CD8-positive, alpha-beta T cell (primary cell): ENCODE measurements at places on chromosomes 2 and 18.

DNA sequence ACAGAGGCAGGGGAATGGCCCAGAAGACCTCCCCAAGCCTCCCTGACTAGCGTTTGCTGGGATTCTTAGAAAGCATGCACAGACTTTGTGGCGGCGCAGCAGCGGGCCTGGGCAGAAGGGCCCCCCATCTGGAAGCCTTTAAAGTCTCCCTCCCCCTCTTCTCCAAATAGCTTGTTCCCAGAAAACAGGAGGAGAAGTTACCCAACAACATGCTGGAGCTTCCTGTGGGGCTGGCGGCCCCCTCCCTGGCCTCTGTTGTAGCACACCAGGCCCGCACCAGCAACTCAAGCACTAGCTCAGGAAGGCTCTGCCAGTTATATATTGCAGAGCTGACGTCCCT lies 334.8 kb downstream of the DYSF start:
- no peak for DNase-seq

DNA sequence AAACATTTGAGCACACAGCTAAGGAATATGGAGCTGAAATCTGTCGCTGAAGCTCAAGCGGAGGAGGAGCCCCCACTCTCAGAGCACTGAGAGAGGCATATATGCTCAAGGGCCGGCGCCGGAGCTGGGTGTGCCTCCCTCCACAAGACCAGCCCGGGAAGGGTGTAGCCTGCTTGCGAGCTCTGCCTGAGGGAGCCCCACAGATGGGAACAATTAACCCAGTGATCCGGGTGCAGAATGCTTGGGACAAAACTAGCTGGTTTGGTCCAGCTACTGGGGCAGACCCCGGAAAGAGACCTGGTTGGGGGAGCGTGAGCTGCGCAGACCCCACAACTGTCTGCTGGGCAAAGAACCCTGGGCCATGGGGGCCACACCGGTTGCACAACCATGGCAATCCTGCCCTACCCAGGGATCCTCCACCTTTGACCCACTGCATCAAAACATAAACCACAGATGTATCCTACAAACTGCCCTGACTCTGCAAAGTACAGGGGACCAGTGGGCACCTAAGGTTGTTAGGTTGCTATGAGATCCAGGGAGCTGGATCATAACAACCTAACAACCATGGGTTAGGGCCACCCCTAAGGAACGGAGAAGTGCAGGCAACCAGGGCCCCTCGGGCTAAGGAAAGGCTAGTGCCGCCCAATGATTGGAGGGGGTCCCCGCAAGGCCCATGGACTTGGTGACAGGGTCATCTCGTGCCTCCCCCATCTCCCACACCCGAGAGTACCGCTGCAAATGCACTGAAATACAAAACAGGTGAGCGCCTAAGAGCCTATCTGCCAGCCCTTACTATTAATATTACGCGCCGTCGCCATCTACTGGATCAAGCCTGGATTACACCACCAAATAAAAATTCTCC lies 53.4 kb upstream of the SCN1A start:
- DNase-seq: no peak

DNA sequence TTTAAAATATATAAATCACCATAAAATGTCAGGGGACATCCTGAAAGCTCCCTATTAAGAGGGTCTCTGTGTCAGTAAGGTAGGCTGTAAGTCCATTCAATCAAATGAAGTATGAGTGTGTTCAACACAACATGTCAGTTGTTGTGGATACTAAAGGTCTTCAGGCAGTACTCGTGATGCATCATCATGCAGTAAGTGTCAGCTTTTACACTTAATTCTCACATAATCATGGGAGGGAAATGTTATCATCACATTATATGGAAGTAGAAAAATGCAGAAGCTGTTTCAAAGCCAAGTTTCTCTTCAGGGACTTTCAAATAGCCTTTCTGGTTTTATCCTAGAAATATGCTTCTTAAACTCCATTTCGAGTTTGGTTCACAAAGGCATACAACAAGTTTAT lies 477.1 kb upstream of the ID2 start:
- no peak for DNase-seq

DNA sequence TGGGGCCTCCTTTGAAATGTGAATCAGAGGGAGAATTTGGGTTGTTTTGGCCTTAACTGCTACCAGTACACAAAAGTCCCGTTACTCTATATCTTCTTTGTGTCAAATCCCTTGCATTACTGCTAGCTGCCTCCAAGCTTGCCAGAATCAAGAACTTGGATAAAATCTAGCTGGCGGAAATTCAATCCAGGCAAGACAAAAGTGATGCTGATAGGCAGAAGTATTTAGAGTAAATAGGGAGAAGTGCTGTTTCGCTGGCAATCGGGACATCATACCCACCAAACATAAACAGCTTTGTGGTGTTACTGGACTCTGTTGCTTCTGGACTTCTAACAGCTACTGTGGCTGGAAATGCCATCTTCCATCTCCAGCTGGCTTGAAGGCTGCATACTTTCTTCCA lies 2.5 kb downstream of the IFIH1 start:
- no peak for DNase-seq

DNA sequence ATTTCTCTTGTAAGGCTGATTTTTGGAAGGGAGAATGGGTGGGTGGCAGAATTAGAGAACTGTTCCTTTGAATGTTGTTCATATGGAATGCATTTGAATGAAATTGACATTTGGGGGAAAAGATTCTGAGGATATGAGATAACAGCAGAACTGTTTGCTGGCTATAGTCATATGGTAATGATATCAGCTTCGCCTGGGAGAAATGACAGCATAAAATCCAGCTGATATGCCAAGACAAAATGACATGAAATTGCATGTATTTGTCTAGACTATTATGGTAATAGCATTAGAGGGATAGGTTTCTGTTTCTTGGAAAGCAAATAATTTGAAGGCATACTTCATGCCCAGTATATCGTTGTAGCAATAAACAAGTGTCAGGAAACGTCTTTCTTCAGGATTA lies 150.8 kb upstream of the SPATS2L start:
- no peak for DNase-seq

DNA sequence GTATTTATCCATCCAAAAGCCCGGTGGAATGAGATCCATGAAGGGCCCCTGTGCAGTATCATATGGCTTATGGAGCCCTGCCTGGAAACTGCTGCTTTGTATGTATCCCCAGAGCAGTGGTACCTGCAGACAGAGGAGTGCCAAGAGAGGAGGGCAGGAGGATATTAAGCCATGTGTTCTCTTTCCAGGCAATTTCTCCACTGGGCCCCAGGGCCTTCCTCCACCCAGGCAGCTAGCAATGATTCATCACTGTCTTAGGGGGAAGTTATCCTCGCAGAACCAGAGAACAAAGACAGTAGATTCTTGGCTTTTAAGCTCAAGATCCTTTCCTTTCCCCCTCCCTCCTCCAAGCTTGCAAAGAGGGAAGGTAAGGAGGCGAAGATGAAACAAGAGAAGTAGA lies 98.1 kb downstream of the LRRC30 start:
- DNase-seq: no peak

- no peak for DNase-seq
Observed at GRCh38 chr2:154173919-154174318, 302.2 kb downstream of the GALNT13 start.

DNA sequence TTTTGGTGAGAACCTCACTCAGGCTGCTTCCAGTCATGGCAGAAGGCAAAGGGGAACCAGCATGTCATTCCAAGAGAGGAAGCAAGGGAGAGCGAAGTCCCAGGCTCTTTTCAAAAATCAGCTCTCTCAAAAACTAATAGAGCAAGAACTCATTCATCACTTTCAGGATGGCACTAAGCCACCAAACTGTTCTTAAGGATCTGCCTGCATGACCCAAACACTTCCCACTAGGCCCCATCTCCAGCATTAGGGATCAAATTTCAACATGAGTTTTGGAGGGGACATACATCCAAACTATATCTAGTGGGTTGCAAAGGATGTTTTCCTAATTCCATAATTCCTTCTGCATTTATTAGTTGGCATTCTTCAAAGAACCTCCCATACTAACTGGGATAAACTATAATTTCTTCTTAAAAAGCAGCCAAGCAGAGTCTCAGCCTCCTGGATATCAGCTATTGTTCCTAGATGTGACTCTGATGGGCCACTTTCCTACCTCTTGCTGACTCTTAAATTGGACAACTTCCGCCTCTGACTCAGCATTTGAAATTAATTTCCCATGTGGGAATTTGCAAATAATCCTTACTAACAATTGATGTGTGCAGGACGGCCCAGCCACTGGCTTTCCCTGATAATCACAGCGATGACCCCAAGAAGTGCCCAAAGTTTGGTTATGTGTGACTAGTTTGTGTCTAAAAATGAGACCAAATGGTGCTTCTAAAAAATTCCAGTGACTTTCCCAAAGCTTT lies 5.5 kb upstream of the REV1 start:
- DNase-seq: no peak

GRCh38 chr18:857986-858385 lies 45.9 kb upstream of the YES1 start:
- DNase-seq: no peak

DNA sequence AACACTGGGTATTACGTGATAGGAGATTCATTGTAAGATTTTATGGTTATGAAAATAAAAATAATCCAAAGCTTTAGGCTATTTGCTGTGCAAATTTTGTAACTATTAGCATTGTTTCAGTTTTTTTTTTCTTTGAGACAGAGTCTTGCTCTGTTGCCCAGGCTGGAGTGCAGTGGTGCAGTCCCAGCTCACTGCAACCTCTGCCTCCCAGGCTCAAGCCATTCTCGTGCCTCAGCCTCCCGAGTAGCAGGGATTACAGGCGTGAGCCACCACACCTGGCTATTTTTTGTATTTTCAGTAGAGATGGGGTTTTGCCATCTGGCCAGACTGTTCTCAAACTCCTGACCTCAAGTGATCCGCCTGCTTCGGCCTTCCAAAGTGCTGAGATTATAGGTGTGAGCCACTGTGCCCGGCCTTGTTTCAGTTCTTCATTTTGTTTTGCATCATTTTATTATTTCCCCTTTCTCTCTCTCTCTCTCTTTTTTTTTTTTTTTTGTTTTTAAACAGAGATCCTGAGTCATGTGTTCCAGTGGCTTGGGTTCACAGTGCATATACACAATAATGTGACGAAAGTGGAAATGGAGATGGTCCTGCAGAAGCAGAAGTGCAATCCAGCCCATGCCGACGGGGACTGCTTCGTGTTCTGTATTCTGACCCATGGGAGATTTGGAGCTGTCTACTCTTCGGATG lies 25.8 kb downstream of the CASP10 start:
- no peak for DNase-seq

- no peak for DNase-seq
Observed at GRCh38 chr18:5237083-5237722, 40.1 kb upstream of the AKAIN1 start.

DNA sequence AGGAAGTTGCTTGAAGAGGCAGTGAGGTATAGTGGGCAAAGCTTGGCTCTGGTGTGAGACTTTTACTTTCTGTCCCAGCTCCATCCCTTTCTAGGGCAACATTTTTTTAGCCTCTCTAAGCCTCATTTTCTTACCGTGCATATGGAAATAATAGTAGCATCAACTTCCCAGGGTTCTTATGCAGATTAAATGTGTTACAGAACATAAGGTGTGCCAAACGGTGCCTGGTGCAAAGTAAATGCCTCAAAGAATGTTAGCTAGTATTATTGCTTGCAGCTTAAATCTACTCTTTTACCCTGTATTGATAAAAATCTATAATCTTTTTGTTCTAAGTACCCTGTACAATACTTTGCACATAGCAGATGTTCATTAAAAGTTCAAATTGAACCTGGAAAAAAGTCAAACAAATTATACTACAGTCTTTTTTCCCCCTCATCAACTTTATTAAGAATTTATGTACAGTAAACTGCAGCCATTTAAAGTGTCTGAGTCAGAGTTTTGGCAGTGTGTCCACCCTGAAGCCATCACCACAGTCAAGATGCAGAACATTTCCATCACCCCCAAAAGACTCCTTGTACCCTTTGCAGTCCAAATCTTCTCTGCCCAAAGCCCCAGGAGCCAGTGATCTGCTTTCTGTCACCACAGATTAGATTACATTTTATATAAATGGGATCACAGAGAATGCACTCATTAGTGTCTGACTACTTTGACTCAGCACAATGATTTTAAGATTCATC lies 10.6 kb downstream of the MAPRE2 start:
- DNase-seq: no peak

DNA sequence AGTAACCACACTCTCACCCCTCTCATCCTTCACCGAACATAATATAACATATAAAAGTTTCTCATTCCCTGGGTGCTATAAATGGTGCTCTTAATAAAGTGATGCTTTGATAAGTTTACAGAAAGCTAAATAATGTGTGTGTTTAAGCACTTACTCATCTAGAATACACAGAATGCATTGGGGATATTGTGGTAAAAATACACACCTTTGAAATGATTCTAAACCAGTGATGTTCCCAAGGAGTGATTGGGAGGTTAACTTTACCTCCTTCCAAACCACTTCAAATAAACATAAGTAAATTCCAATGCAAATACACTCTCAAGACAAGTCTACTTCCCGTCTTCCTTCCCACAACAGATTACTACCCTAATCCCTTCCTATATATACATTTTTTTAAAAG lies 85.3 kb upstream of the TWSG1 start:
- DNase-seq: no peak

DNA sequence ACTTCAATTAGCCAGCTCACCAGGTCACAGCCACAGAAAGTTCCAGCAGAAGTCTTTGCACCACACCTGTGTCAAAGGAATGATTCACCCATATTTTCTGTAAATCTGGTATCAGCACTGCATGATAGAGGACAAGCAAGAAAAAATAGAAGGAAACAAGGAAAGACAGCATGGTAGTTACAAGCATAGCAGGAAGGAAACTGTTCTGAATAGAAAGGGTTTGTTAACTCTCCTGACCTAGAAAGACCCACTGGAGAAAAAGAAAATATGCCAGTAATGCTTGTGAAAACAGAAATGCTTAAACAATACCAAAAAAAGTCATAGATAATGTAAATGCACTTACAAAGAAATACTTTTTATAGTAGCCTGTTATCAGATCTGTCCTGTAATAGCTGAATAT lies 40.8 kb downstream of the SCRN3 start:
- DNase-seq: no peak

DNA sequence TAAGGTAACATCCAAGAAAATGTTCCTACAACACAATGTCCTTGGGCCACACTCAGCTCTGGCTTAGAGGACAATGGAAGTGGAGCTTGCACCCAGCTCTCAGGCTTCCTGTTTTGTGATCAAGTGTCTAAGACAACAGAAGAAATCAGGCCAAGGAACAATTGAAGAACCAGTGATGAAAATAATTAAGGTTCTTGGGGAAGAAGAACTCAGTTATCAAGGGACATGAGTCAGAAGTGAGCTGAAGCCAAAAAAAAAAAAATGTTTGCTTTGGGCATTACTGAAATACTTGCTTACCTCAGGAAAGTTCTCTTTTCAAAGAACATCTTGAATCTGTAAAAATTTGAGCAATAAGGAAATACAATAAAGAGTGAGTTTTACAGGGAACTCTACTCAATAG lies 299.0 kb downstream of the FBXO15 start:
- DNase-seq: no peak

GRCh38 chr2:136131961-136132824 lies 14.2 kb upstream of the CXCR4 start:
- DNase-seq: peak; percentile 92
